M059J (cell line): ENCODE measurements at places on chromosomes 6 and 20.
A peak's percentile ranks its signal among the peaks of the same experiment; 100 is the strongest.

GRCh38 chr6:97282238-97282725, 734 bp downstream of the MMS22L start:
- DNase-seq: peak; percentile 14

DNA sequence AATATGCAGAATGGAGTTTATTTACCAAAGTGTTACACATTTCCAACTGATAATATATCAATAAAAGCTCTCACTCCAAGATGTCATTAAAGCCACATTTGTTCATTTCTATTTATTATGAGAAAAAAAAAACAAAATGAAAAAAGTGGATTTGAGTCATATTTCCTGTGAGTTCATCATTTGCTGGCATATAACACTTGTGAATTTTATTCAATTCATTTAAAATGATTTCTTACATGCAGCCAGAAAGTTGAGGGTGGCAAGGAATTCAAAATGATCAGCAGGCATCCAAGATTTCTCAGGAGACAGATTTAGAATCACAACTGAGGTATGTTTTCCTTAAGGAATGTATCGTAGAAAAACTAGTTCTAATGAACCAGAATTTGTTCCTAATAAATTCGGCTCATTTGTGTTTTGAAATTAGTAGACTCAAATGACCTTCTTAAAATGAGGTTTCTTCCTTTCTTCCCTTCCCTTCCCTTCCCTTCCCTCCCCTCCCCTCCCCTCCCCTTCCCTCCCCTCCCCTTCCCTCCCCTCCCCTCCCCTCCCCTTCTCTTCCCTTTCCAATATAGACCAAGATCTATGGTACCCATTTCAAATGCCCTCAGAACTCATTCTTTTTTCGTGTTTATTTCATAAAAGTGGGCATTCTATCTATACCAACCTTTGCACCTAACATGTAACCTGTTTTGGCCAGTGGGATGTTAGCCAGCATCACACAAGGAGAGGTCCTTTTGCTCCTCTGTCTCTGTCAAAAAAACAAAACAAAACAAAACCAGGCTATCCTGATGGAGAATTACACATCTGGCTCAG, 357.9 kb upstream of the TSHZ2 start:
- no peak for DNase-seq

- no peak for DNase-seq
These were observed 453.1 kb upstream of the MARCKS start for GRCh38 chr6:113403966-113404595.

DNA sequence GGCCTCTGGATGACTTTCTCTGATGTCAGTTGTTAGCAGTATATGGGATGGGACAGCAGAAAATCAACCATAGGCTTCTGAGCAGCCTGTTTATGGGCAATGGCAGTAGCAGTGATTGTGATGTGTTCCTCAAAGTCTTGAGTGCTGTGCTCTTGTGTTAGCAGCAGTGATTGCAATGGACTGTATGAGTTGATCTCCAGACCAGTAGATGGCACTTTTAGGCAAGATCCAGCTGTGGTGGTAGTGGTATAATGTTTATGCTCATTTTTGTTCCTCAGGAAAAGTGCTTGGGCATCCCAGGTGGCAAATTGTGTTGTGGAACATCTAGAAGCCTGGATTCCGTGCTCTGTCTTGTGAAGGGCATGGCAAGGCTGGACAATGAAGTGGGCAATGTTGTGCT, 181.6 kb upstream of the SYNCRIP start:
- no peak for DNase-seq

DNA sequence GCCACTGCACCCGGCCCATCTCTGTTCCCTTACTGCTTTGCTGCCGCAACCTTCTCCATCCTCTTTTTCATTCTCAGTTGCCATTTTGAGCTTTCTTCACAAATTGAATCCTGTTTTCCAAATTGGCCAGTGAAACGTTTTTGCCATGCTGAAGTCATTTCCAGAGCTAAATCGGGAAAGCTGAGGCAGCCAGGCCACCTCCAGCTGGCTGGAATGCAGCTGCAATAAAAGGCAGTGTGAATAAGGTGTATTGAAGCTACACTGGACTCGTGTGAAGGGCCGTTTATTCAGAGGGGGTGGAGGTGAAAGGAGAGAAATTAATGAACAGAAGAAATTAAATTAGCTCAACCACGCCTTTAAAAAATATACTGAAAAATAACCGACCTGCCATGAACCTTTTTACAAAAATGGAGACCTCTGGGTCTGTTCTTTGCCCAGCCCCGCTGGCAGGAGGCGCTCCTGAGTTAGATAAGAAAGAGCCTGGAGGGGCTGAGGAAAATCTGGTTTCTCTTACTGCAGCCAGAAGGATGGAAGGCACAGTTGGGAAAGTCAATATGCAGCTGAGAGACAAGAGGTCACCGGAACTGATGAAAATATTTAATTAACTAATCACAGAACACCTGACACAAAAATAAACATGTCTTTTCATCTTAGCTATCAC, 283.9 kb downstream of the FOXC1 start:
- no peak for DNase-seq

- no peak for DNase-seq
These were observed 15.2 kb upstream of the CST9L start for GRCh38 chr20:23583526-23583925.

DNA sequence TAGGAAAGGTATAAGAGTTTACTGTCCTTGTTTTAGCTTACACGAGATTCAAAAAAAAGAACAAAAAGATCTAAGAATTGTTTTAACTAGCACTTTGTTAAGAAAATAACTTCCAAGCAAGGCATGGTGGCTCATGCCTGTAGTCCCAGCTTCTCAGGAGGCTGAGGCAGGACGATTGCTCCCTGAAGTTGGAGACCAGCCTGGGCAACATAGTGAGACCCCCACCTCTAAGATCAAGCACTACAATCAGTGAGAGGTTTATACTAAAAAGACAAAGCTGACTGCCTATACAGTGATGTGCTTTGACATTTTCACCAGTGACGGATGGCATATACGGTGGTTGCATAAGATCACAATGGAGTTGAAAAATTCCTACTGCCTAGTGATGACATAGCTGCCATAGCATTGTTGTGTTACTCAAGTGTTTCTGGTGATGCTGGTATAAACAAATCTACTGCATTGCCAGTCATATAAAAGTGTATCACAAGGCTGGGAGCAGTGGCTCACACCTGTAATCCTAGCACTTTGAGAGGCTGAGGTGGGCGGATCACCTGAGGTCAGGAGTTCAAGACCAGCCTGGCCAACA, 68.6 kb downstream of the B4GALT5 start:
- no peak for DNase-seq

DNA sequence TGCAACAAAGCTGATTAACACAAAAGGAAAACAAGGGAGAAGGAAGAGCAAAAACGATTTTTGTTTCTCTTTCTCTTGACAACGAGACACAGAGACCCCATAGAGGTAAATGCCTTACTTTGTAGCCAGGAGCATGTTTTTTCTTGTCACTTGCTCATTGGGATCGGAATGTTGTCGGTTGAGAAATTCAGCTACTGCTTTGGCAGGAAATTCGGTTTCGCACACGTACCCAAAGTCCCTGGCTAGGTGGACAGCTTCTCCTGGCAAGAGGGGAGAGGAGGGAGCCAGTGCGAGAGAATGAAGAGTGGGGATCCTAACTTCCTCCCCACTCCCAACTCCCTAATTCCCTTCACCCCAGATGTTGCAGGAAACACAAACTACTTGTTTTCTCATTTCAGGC, 14.5 kb downstream of the TFAP2A start:
- DNase-seq: no peak

DNA sequence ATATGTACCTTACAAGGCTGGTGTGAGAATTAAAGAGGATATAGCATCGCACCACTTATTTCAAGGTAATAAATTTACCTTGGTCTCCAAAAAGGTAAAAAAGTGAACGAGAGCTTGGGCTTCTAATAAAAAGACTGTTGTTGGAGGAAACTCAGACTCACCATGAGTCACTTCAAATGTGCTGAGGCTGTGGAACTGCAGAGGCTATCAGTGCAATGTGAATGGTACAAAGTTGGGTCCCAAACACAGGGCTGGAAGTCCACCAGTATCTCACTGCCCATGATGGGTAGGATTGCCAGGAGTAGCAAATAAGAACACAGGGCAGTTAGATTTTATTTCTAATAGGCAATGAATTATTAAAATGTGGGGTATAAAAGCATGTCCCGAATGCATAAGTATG, 200.6 kb downstream of the MAFB start:
- peak; percentile 72 for DNase-seq

DNA sequence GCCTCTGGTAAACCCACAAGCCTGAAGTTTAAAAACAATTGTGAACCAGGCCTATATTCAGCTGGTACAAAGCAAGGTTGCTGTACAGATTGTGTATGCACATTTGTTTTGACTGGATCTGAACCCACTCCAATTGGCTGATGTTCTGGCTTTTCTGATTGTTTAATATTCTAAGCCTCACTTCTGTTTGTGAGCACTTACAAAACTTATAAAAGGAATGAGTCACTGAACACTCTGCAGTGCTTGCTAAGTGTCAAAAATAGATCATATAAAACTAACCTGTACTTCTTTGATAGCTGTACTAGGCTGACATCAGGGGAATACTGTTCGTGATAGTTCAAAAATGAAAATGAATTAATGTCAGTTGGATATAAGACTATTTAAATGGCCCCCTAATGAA, 12.1 kb downstream of the COL21A1 start:
- peak; percentile 60 for DNase-seq

GRCh38 chr6:25874822-25875562, 949 bp upstream of the SLC17A3 start:
- DNase-seq: no peak

DNA sequence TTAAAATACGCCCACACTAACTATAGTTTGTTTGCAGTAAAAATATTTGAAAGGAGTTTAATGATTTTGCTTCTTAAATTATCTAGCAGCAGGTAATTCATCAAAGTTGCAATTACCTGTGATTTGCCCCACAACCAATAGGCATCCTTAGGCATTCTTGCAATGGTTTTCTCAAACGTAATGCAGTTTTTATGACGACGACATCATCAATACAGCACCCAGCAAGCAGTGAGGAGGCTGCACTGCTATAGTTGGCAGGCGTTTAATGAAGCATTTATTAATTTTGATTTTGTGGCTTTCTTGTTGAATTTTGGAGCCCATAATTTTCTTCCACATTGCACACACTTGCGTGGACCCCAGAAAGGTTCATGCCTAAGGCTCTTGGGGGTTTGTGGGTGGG, 28.1 kb upstream of the APCDD1L start:
- no peak for DNase-seq

- peak; percentile 53 for DNase-seq
These were observed 2.5 kb downstream of the CRIP3 start for GRCh38 chr6:43306086-43306485.

DNA sequence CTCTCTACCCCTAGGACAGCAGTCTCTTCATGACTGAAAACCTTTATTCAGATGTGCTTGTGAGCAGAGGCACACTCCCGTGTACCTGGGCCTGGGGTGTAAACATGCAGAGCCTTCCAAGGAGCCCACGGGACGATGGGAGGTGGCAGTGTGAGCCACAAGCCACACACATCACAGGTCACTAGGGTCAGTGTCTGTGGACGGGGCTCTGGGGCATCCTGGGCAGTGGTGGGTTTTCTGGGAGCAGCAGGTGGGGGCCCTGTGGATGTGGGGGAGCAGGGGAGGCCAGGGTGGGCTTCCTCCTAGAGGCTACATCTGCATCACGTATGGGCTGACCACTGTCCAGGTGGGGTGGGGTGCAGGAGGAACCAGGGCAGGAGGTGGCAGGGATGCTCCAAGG, 16.7 kb upstream of the TTLL2 start:
- DNase-seq: no peak

GRCh38 chr6:108610270-108610839, 49.6 kb downstream of the FOXO3 start:
- DNase-seq: no peak

- DNase-seq: peak; percentile 53
These were observed 151.0 kb upstream of the SMLR1 start for GRCh38 chr6:130676077-130676772.

GRCh38 chr6:93575495-93576267, 156.3 kb upstream of the EPHA7 start:
- no peak for DNase-seq

DNA sequence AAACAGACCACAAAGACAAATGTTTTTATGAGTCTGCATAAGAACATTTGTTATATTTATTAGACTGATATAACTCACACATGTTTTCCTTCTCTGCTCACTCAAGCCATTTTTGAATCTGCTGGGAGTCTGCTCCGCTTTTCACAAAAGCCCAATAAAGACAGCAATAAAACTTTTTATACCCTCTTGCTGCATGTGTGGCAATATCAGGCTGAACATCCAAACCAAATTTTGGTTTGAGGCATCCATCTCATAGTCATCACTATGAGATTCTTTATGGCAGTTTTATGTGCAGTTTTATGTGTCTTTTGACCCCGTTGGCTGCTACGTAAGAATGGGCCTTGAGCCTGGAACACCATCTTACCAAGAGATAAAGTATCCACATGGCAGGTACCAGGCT, 1276.8 kb upstream of the ADGRB3 start:
- peak; percentile 39 for DNase-seq

- peak; percentile 82 for DNase-seq
These were observed 309.3 kb downstream of the PRL start for GRCh38 chr6:21987501-21987957.

DNA sequence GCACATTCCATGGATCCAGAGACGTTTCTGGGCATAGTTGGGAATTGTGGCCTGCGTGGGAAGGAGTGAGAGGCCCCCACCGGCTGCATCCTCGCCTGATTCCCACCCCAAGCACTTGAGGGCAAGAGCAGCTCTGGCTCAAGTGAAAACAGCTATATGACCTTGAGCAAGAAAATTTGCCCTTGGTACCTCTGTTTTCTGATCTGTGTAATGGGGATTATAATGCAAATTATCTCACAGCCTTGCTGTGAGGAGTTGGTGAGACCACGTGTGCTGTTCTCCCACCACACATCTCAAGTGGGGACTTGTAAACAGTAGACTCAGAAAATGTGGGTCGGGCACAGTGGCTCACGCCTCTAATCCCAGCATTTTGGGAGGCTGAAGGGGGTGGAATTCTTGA, 602 bp downstream of the TGM6 start:
- no peak for DNase-seq

DNA sequence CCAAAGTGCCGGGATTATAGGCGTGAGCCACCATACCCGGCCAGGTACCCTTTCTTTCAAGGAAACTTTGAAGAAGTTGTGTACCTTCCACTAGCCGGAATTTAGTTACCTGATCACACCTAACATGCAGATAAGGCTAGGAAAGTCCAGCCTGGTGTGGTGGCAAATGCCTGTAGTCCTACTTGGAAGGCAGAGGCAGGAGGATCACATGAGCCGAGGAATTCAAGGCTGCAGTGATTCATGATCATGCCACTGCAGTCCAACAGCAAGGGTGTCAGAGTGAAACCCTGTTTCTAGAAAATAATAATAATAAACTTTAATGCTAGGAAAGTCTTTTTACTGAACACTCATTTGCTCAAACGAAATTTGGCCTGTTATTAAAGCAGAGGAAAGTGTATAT, 21.0 kb downstream of the NFYA start:
- DNase-seq: no peak
